ENCODE measurements at places on chromosomes 2 and 18. TPM values are rescaled to one million over a fixed set of nuclear protein-coding genes. Genes with fewer than 3 reads are reported as not detected.
A peak's percentile ranks its signal among the peaks of the same experiment; 100 is the strongest.

DNA sequence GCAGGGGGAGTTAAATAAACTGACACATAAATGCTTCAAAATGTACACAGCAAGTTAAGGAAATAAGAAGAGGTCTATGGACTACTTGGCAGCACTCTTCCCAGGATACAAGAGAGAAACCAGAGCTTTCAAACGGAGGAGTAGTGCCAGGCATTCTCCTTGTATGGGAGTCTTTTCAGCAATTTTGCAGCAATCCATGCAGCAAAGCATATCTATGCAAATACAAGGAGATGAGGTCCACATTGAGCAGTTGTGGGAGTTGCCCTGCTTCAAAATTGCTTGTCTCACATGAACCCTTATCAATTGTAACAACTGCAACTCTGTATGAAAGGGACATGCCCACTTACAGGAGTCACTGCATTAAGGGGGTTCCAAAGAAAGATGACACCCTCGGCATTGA is 37.8 kb downstream of the SCN9A start:
- H3K4me3 ChIP-seq: no peak overlapping the region
- H3K36me3 ChIP-seq: no peaks in the 10 kb centered on the region
- no peaks in the 10 kb centered on the region for H3K4me1 ChIP-seq
- H3K27ac ChIP-seq: no peak overlapping the region
- DNase-seq: no peak

The MROH2A gene
- not detected for total RNA-seq

DNA sequence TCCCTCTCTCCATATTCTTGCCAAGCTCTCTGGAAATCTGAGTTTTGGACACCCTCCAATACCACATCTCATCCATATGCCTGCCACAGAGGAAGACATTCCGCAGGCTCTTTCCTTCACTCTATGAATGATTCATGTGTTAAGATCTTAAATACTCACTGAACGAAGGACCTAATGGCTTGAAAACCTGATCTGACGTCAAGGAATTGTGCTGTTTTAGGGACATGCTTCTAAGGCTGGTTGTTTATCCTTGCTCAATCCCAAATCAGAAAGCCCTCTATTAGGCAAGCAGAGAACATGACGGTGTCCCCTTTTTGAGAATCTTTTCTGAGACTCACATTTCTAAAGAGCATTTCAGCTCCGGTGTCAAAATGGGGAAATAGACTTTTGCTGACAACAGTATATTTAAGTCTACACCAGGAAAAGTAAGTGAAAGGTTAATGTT is 83.7 kb upstream of the GALNT5 start:
- no peak for DNase-seq
- H3K27me3 ChIP-seq: no peaks in the 10 kb centered on the region
- no peaks in the 10 kb centered on the region for H3K4me1 ChIP-seq
- peak overlapping the region; percentile 18 for H3K27ac ChIP-seq
- no peak overlapping the region for H3K4me3 ChIP-seq
- no peaks in the 10 kb centered on the region for H3K36me3 ChIP-seq

DNA sequence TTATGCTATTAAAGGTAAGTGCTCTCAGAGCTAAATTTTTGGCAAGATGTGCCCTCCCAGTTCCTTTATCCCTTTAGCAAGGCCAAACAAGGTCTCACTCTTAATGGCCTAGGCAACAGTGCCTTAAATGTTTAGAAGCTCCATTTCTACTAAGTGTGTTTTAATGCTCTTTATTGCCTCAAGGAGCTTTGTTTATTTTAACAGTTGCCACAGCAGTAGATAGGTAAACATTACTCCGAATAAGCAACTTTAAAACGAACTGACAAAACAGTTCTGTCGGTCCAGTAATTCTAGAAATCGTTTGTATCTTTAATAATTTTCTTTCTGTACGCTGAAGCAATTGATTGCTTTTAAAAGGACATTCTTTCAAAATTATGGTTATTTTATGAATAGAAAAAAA is 74.5 kb downstream of the PIEZO2 start:
- no peaks in the 10 kb centered on the region for H3K4me1 ChIP-seq
- H3K27ac ChIP-seq: no peak overlapping the region
- DNase-seq: no peak
- no peak overlapping the region for H3K4me3 ChIP-seq
- no peaks in the 10 kb centered on the region for H3K27me3 ChIP-seq

GRCh38 chr2:32742376-32742775 is 114.5 kb downstream of the TTC27 start:
- no peak overlapping the region for H3K4me3 ChIP-seq
- no peaks in the 10 kb centered on the region for H3K36me3 ChIP-seq
- no peak for DNase-seq
- H3K4me1 ChIP-seq: no peaks in the 10 kb centered on the region
- no peak overlapping the region for H3K27ac ChIP-seq
- no peaks in the 10 kb centered on the region for H3K27me3 ChIP-seq

DNA sequence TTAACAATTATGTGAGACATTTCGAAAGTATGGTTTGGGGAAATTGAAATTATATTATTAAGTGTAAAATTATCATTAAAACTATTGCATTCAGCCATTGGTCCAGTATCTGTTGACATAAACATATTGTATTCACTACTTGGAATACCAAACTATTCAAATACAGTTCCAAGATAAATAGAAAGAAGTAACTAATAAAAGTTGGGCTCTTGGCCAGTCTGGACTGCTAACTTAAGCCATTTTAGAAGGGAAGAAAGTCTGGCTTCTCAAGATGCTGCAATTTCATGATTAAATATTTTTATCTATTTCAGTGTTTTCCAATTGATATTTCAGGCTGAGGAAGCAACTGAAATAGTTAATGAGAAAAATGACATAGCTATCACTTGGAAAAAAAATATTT is 109.8 kb upstream of the CHRNA1 start:
- H3K4me1 ChIP-seq: no peaks in the 10 kb centered on the region
- DNase-seq: no peak
- H3K27ac ChIP-seq: no peak overlapping the region
- H3K27me3 ChIP-seq: no peaks in the 10 kb centered on the region
- no peaks in the 10 kb centered on the region for H3K36me3 ChIP-seq

The PPP1R1C gene
- total RNA-seq: 4.2 TPM

Measured in breast epithelium (tissue), 4 donors.